ENCODE measurements at places on chromosomes 2 and 18.

DNA sequence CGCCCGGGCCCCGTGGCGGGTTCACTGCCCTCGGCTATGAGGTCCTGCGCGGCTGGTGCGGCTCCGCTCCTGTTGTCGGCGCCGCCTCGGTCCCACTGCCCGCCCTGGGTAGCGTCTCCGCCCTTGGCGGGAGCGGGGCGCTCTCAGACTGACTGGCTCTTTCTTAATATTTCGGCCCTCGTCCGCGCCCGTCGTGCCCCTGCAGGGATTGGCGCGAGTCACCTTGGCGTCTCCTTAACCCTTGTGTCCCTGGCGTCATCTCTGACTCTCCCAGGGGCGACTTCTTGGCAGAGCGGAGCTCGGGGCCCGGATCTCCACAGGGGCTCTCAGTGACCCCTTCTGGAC, 1.3 kb downstream of the PTMA start:
- no peak for DNase-seq

DNA sequence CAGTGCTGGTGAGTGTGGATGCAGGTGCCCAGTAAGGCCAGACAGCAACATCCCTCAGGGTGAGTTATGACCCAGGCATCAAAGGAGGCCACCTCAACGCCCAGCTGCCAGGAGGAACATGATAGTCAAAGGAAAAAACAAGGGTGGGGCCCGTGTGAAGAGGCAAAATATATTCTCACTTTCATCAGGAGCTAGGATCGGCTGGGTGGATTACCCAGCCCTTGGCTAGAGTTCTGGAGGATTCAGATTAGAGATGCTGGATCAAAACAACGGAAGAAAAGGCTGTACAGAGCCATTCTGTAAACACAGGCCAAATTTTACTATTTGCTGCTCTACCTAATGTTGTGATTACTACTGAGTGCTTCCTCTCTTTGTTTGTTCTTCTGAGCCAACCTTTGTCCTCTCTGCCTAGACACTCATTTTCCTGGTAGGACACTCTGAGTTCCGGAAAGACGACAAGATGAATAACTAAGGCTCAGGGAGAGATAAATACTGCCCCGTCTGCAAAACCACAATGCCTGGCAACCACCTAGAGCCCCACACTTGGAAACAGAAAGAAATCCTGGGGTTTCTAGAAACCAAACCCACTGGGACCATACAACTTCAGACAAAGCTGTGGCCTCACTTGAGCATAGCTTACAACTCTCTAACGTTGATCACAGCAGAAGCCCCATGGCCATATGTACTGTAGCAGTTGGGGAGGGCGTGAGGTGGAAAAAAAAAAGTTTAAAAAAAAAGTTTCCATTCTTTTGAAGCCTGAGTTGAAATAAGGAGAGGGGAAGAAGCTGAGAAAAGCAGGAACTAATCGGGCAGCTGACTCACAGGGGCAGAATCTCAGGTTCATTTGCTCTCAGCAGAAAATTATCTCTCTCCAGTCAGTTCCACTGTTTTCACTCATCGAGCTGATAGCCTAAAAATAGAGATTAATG, 17.8 kb upstream of the PMAIP1 start:
- no peak for DNase-seq

GRCh38 chr2:195057001-195057400, 600.0 kb upstream of the SLC39A10 start:
- DNase-seq, result no peak

DNA sequence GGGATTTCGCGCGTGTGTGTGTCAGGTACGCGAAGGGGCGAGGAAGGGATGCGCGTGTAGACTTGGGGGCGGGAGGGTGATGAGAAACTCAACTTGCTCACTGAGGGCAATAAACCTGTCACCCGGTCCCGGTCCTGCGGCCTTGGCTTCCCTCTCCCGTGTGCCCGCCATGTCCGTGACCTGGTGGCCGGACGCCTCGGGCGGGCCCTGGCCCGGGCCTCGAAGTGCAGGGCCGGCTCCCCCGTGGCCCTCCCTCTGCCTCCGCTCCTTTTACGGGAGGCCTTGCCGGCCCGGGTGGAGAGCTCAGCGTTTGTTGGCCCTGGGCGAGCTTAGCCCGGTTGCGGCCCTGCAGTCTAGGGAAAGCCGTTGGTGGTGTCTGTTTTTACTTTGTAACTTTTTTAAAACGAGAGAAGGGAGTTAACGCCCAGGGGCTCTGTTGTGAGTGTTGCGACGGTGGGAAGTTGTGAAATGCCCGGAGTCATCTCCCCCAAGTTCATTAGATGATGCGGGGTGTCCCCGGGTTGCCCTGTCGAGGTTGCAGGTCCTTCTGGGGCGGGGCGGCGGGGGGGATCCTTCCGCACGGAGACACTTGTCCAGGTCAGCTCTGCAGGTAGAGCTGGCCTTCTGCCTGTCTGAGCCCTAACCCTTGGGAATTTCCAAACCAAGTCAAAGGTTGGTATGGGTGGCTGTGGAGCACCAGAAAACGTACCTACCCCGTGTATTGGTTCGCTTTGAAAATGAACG, 883 bp downstream of the SMCHD1 start:
- DNase-seq, result peak; percentile 32

DNA sequence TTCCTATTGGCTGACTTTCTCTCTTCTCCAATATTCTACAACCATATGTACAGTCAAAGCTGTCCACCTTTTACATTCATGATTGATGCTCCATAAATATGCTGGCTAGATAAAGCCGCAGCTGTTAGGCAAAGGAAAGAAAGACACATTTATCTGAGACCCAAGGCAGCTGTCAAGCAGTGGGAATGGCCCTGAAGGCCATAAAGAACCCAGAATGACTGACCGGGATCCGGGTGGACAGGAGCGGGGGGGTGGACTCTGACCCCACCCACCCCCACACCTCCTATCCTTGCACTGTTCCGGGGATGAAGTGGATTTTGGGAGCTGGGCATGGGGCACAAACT, 116.4 kb downstream of the RTP5 start:
- DNase-seq, result no peak

All from stimulated activated CD4-positive, alpha-beta T cell treated with anti-CD3 and anti-CD28 coated beads, Interleukin-4, amount 100 ng/mL, for 4 hours (primary cell).